IPS DF 6.9 (cell line): ENCODE measurements at places on chromosomes 1 and 21.

DNA sequence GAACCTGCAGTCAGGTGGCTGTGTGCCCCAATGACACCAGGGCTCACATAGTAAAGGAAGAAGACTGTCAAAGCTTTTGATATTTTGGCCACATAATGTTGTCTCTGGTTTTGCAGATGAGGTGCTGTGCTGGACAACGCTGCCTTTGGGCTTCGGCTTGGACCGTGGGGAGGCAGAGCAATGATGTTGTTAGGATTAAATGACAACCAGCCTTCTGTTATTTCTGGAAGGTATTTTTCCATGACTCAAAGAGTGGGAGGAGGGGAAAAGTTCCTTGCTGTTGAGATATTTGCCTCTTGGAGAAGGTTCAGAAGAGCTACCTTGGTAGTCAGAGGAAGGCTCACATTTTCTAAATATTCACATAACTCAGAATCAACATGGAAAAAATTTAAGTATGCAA lies 187.3 kb upstream of the GALNT2 start:
- no peak for DNase-seq
- H3K27ac ChIP-seq, result no peak overlapping the region
- no peaks in the 10 kb centered on the region for H3K36me3 ChIP-seq
- H3K27me3 ChIP-seq, result no peaks in the 10 kb centered on the region
- H3K4me1 ChIP-seq, result no peaks in the 10 kb centered on the region
- no peak overlapping the region for H3K4me3 ChIP-seq

- no peaks in the 10 kb centered on the region for H3K36me3 ChIP-seq
- peaks cover 2% of the 10 kb centered on the region for H3K4me1 ChIP-seq
- H3K27ac ChIP-seq, result no peak overlapping the region
Measured at GRCh38 chr1:234321231-234321630, 52.0 kb upstream of the COA6 start.

DNA sequence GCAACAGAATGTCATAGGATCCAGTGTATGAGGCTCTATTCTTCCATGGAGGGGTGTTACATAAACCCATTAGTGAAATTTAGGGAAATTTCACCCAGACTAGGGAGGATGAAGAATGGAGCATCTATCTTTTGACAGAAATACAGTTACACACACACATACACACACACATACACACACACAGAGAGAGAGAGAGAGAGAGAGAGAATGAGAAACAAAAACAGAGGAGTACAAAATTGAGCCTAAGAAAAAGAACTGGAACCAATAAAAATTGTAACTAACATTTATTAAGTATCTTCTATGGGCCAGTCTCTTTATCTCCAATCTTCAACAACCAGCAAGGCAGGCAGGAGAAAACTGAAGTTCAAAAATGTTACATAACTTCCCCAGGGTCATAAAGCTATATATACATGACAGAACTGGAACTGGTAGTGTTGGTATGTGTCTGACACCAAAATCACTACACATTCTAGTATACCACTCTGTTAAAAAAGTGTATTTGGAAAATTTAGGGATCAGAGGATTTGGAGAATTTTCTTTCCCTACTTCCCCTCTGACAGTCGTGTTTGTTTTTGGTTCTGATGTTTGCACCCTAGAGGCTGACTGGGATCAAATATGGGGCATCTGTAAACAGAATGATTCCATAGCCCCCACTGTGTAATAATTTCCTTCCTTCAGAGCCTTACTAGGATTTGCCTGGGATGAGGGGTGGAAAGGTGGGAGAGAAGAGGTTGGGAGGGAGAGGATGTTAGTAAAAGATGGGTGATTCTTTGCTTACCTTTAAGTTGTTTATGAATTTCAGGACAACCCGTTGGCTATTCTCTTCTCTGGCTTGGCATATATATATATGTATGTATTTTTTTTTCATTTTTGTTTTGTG lies 1.0 kb upstream of the ZFYVE9 start:
- DNase-seq, result no peak
- H3K4me1 ChIP-seq, result no peaks in the 10 kb centered on the region
- no peak overlapping the region for H3K4me3 ChIP-seq
- H3K36me3 ChIP-seq, result no peaks in the 10 kb centered on the region

DNA sequence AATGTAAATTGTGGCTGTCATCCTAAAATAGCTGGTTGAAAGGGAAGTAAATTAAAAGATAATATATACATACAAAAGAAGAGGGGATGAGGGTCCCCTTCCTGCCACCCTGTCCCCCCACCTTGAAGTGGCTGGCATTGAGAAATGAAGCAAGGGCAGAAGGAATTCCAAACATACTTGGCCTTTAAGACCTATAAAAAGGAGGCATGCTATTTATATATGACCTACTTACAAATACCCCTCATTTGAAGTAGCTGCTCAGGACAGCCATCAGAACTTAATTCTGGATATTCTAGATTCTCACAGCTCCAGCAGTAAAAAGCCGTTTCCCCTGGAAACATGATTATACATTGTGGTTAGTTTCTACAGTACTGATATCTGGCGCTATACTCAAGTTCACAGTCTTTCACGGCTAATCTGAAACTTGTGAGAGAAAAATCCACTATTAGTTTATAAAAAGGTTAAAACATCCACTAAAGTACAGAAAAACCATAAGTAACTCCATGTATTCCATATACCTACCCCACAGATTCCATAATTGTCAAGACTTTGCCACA lies 9.6 kb upstream of the MAP10 start:
- H3K4me1 ChIP-seq, result no peaks in the 10 kb centered on the region
- no peak overlapping the region for H3K4me3 ChIP-seq
- H3K27me3 ChIP-seq, result no peaks in the 10 kb centered on the region
- no peak overlapping the region for H3K27ac ChIP-seq
- no peaks in the 10 kb centered on the region for H3K36me3 ChIP-seq

DNA sequence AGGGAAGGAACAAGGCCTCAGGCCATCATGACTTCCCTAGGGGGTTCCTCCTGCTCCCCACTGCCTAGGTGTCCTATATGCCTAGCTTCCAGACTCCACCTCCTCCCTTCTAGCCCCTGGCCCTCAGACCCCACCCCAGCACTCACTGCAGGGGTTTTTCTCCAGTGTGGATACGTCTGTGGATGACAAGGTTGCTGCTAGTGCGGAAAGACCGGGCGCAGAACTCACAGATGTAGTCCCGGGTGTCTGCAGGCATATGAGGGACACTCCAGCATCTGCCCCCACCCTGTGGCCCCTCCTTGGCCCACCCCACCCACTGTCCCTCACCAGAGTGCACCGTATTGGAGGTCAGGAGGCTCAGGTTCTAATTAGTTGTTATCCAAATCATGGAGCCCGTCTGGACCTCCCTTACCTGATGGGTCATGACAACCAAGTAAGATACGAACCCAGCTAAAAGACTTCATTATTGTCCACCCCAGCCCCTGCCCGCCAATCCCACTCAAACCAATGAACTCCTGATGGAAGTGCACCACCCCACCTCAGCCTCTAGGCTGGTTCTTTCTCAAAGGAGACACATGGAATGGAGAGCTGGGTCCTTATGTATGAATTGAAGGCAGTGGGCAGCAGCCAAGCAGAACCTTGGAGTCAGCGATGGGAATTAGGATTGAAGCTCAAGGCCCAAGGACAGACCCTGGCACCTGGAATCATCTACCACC lies 8.2 kb downstream of the ZNF692 start:
- peaks cover 48% of the 10 kb centered on the region for H3K36me3 ChIP-seq
- no peak overlapping the region for H3K27ac ChIP-seq
- DNase-seq, result no peak
- no peaks in the 10 kb centered on the region for H3K27me3 ChIP-seq

- no peaks in the 10 kb centered on the region for H3K27me3 ChIP-seq
- H3K4me1 ChIP-seq, result no peaks in the 10 kb centered on the region
- H3K36me3 ChIP-seq, result no peaks in the 10 kb centered on the region
- no peak overlapping the region for H3K4me3 ChIP-seq
- H3K27ac ChIP-seq, result no peak overlapping the region
Measured at GRCh38 chr21:25760061-25760460, 25.3 kb downstream of the GABPA start.

DNA sequence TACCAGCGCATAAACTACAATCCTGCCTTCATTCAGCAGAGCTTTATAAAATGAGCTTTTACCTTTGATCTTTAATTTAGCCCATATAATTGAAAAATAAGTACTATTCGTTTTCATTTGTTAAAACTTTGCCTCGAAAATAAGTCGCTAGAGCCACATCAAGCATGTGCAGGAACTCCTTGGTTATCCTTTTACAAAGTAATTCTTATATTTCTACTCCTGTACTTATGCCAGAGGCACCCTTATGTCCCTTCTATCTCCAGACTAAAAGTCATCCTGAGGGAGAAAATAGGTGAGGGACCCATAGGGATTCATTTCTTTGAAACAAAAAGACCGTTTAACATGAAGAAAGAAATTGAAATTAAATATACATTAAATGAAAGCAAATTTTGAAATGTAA lies 278.2 kb upstream of the C1orf105 start:
- H3K4me1 ChIP-seq, result no peaks in the 10 kb centered on the region; the same call in 1 of the 2 replicates
- no peak overlapping the region for H3K27ac ChIP-seq
- no peak overlapping the region for H3K4me3 ChIP-seq
- H3K27me3 ChIP-seq, result no peaks in the 10 kb centered on the region

GRCh38 chr1:97204468-97204867 lies 482.9 kb downstream of the PTBP2 start:
- no peaks in the 10 kb centered on the region for H3K36me3 ChIP-seq
- H3K4me3 ChIP-seq, result no peak overlapping the region
- DNase-seq, result no peak
- no peak overlapping the region for H3K27ac ChIP-seq

DNA sequence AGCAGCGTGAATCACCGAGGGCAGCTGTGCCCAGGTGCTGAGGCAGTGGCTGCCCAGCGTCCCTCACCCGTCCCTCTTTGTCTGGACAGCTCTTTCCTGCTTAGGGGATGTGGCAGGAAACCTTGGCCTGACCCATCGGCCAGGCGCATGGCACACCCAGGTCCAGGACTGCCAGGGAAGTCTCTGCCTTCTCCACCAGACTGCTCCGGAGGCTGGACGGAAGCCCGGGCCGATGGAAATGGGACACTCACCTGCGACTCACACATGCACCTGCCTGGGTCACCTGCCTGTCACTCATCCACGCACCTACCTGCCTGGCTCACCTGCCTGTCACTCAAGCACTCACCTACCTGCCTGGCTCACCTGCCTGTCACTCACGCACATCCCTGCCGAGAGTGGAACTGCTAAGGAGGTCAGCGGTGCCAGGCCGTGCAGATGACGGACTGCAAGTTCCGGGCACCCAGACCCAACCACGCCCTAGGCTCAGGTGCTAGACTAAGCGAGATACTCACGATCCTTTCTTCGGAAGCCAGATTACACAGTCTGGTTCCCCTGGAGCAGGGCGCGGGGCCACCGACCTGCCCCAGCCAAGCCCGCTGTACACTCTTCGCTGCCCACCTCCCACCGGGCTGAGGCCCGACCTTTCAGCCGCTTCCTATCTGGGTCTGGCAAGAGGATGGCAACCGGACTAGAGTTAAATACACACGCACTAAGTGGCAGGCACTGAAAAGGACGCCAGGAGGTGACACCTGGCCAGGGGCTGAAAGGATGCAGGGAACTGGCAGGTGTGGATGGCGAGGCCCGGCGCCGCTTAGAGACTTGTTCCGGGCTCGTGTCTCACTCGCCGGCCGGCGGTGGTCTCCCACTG lies 1.1 kb downstream of the UBE2J2 start:
- H3K36me3 ChIP-seq, result peaks cover 3% of the 10 kb centered on the region
- H3K4me1 ChIP-seq, result peaks cover 7% of the 10 kb centered on the region; the same call in 1 of the 2 replicates
- no peak for DNase-seq
- no peaks in the 10 kb centered on the region for H3K27me3 ChIP-seq
- no peak overlapping the region for H3K27ac ChIP-seq

- H3K4me3 ChIP-seq, result no peak overlapping the region
- no peaks in the 10 kb centered on the region for H3K36me3 ChIP-seq
- no peak for DNase-seq
- no peak overlapping the region for H3K27ac ChIP-seq
- no peaks in the 10 kb centered on the region for H3K27me3 ChIP-seq
- no peaks in the 10 kb centered on the region; the same call in 1 of the 2 replicates for H3K4me1 ChIP-seq
Measured at GRCh38 chr1:6730880-6731279, 29.3 kb upstream of the DNAJC11 start.

DNA sequence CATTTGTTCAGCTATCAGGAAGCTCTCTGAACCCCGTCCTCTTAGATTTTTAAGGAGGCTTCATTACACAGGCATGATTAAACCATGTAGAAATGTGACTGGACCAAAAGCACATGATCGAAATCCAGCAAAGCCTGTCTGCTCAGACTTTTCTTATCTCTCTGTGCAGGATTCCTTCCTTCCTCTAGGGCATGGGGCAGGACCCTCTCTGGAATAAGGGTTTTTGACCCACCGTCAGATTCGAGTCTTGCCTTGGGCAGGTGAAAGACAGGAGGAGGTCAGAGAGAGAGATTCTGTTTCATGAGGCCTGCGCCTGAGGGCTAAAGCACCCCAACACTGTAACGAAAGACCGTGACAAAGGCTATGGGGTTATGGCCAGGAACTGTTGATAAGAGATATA lies 136.8 kb downstream of the RHOU start:
- H3K4me3 ChIP-seq, result no peak overlapping the region
- H3K27ac ChIP-seq, result no peak overlapping the region
- no peak for DNase-seq
- H3K36me3 ChIP-seq, result no peaks in the 10 kb centered on the region

DNA sequence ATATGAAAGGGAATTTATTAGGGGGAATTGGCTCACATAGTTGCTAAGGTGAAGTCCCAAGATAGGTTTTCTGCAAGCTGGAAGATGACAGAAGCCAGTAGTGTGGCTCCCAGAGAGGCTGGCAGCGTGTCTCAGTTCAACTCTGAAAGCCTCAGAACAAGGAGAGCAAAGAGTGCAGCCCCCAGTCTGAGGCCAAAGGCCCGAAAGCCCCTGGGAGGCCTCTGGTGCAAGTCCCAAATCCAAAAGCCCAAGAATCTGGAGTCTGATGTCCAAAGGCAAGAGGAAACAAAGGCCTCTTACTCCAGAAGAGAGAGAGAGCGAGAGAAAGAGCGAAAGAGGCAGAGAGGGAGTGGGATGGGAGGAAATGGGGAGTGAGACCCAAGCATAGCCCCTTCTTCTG lies 18.3 kb downstream of the KCNA2 start:
- H3K36me3 ChIP-seq, result no peaks in the 10 kb centered on the region
- H3K4me3 ChIP-seq, result no peak overlapping the region
- H3K4me1 ChIP-seq, result no peaks in the 10 kb centered on the region
- peaks cover 3% of the 10 kb centered on the region; the same call in 1 of the 2 replicates for H3K27me3 ChIP-seq
- H3K27ac ChIP-seq, result no peak overlapping the region
